ENCODE measurements at places on chromosomes 16 and 17.

DNA sequence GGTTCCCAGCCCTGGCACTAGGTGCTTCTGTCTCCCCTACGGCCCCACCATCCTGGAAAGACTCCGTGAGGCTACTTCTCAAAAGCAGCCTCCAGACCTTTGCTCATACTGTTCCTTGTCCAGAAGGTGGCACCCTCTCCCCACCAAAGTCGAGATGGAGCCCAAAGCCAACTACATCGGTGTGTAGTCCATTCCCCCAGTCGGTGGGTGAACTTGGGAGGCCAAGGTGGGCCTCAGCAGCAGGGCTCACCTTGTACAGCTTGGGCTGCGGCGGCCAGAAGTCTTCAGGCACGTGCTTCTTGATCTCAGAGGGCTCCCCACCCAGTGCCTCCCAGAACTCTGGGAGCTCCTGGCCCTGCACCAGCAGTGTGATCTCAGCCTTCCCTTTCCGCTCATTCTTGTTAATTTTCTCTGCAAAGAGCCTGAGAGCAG lies 10.2 kb downstream of the FLII start:
- peak; percentile 67 for DNase-seq

GRCh38 chr17:82384051-82384729 lies 12.6 kb downstream of the UTS2R start:
- no peak for DNase-seq

DNA sequence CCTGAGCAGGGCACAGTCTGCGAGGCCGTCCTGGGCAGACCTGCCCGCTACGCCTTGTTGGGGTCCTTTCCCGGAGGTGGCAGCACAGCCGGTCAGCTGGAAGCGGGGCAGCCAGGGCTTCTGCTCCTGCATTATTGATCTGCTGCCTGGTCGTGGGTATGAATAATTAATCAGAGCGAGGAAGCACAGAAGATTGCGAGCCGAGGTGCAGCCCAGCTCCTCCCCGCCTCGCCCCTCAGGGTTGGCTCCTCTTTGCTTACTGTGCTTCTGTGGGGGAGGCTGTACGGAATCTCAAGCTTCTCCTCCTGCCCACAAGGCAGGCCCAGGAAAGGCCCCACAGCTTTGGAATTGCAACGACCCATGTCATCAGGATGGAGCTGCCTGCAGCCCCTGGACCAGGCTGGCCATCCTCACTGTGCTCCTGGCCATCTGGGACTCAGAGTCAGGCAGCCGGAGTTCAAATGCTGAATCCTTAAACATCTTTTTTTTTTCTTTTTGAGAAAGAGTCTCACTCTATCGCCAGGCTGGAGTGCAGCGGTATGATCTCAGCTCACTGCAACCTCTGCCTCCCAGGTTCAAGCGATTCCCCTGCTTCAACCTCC lies 25.6 kb downstream of the TRARG1 start:
- no peak for DNase-seq

DNA sequence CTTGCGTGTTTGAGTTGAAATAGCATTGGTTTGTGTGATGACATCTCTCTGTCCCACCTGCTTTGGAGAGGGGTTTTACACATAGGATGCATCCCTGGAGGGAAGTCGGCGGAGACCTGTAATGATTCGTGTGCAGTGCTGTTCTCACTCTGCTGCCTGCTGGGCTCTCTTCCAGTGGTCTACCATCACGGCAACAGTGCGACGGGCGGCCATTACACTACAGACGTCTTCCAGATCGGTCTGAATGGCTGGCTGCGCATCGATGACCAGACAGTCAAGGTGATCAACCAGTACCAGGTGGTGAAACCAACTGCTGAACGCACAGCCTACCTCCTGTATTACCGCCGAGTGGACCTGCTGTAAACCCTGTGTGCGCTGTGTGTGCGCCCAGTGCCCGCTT lies 41.1 kb upstream of the CRISPLD2 start:
- DNase-seq: no peak

DNA sequence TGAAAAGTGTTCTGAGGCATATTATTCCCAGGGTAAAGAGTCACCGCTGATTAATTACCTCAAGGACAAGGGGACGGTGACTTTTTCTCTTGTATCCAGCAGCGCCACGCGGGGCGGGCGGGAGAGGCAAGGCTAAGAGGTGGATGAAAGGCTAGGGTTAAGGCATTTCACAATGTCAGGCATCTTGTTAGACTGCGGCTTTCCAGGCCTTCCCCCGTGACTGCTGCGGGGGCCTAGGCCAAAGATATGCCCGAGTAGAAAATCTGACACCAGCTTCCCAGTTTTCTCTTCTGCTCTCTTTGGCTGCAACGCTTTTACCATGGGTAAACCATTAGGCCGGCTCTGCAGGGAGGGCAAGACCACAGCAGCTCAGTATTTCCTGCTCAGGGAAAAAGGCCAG lies 698.2 kb downstream of the MAF start:
- DNase-seq: no peak

DNA sequence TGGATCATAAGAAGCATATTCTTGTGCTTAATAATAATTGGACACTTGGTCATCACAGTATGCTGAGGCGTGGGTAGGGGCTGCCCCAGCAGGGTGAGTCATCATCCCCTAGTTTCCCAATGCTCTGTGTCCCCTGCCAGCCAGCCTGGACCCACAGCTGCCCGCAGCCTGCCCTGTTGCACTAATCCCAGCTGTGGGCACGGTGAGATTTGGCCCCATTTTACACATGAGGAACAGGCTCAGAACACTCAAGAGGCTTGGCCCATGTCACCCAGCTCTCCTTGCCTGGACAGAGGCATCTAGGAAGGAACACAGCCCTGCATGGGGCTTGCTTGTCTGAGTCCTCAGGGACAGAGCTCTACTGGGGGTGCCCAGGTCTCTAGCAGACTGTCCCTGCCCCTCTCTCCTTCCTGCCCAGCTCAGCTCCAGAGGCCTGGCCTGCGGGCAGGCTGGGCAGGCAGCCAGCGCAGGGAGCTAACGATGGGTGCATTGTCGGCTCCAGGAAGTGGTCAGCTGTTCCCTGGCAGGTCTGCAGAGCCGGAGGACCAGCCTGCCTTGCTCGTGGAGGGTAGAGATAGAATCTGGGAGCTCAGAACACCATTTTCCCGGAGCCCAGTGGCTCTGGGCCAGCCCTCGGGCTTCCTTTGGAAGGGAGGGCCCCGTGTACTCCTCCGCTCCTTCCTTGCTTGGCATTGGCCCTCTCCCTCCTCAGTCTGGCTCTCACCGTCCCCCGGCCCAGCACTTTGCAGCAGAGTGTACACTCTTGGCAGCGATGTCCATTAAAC lies 189.4 kb downstream of the RAB11FIP4 start:
- peak; percentile 47 for DNase-seq

- no peak for DNase-seq
Measured at GRCh38 chr16:79265196-79265595, 335.3 kb downstream of the MAF start.

GRCh38 chr17:73838815-73839214 lies 194.6 kb upstream of the SDK2 start:
- DNase-seq: no peak

- DNase-seq: no peak
Measured at GRCh38 chr17:69760562-69760961, 314.5 kb upstream of the KCNJ16 start.

Data from fibroblast of skin of right quadriceps (primary cell).